ENCODE measurements at places on chromosomes 6 and 20.

DNA sequence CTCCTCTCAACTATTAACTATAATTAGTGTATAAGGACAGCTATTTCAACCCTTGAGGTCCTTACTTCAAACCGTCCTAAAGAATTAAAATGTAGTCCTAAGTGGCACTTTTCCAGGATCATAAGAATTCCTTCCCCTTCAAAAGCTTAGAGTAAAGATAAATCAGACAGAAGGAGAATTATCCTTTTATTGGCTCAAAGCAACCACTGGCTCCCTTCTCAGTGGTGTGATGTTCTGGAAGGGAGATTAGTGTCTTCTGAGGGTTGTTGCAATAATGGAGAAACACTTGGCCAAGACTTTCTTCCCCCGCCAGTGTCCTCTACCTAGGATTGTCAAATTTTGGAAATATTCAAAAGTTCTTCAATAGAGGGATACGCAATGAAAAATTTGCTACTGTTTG, 89.1 kb upstream of the PLEKHG1 start:
- DNase-seq, result no peak

GRCh38 chr6:12811519-12811918, 95.0 kb downstream of the PHACTR1 start:
- DNase-seq, result no peak

- no peak for DNase-seq
These were observed 14.9 kb downstream of the NEDD9 start for GRCh38 chr6:11217360-11218101.

DNA sequence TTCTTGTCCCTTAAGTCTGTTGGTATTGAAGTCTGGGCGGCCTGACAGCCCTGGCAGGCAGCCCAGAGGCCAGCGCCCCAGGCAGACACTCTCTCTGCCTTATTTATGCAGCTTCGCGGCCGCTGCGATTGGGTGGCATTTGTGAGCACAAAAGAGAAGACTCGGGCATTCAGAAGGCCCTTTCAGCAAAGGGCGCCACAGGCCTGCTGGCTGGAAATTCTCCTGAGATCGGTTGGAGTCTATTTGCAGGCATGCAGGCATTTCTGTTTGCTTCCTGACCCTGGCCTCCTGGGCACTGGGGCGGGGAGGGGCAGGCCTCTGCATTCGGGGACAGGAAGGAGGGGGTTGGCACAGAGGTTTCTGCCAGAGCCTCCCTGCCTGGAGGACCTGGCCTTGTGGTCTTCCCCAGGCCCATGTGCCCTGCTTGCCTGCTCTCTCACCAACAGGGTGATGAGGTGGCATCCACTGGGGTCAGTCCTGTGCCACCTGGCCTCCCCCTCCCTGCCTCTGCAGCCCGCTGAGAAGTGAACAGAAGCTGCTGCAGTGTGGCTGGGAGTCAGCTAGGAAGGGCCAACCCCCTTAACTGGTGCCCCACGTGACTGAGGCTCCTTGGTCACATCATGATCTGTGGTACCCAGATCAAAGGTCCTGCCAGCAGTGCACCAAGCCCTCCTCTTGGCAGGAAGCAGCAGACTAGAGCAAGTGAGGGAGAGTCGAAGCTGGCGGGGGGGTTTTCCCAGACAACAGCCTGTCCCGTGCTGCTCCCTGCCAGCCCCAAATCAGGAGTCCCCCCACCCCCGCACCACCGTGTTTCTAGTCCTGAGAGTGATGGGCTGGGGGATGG, 16.6 kb upstream of the CCDC167 start:
- peak; percentile 28 for DNase-seq

GRCh38 chr20:1338096-1338495, 9.2 kb upstream of the SDCBP2 start:
- DNase-seq, result no peak

GRCh38 chr6:168734523-168734922, 293.5 kb downstream of the SMOC2 start:
- DNase-seq, result no peak

DNA sequence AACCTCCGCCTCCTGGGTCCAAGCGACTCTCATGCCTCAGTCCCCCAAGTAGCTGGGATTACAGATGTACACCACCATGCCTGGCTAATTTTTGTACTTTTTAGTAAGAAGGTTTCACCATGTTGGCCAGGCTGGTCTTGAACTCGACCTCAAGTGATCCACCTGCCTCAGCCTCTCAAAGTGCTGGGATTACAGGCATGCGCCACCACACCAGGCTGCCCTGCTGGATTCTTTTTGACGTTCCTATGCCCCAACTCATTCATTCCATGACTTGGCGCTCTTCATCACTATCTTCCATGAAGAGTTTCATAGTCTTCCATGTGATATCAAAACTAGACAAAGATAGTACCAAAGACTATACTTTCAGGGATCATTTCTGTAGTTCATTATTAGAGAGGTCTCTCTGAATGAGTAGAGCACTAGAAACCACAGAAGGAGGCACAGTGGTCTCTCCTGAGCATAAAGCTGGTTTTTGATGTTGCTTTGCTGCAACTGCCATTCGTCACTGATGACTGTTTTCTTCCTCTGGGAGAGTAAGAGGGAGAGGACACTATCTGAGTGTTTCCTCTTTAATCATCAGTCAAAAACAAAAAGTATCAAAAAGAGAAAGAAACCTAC, 23.5 kb downstream of the DNAAF9 start:
- no peak for DNase-seq

- DNase-seq, result no peak
These were observed 6.8 kb downstream of the NFATC2 start for GRCh38 chr20:51535674-51536073.

- DNase-seq, result no peak
These were observed 262.0 kb upstream of the JAG1 start for GRCh38 chr20:10935658-10936402.

DNA sequence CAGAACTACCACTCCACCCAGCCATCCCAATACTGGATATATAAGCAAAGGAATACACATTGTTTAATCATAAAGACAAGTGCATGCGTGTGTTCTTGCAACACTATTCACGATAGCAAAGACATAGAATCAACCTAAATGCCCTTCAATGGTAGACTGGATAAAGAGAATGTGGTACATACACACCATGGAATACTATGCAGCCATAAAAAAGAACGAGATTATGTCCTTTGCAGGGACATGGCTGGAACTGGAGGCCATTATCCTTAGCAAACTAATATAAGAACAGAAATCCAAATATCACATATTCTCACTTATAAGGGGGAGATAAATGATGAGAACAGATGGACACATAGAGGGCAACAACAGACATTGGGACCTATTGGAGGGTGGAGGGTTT, 156.6 kb downstream of the LRRC1 start:
- no peak for DNase-seq

- no peak for DNase-seq
These were observed 586.2 kb downstream of the CD109 start for GRCh38 chr6:74282143-74282689.

DNA sequence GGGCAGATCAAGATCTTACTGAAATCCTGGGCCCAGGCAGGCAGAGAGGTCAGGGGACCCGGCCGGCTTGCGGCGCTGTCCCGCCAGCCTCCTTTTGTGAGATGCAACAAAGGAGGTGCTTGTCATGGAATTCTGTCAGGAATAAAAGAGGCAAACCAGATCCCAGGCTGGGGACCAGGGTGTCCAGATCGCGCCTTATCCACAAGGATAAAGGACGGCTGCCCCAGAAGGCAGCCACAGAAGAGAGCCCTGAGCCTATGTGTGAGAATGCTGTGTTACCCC, 42.6 kb upstream of the CDH22 start:
- DNase-seq, result no peak

DNA sequence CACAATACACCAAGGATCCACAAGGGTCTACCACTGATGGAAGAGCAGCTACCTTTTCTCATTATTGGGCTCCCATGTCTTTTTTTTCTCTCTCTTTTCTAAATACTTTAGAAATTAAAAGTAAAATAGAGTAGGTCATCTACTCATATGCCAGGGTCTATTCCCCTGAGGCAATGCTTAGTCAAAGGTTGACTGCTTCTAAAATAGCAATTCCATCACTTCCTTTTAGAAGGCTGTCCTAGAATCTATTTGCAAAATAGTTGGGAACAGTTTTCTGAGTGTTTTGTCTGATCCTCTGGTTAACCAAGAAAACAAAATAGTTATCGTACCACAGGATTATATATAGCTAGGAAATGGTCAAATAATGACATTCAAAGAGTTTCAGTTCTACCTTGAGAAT, 174.1 kb downstream of the COL21A1 start:
- no peak for DNase-seq

GRCh38 chr6:22673474-22673873, 104.1 kb downstream of the HDGFL1 start:
- DNase-seq, result no peak

DNA sequence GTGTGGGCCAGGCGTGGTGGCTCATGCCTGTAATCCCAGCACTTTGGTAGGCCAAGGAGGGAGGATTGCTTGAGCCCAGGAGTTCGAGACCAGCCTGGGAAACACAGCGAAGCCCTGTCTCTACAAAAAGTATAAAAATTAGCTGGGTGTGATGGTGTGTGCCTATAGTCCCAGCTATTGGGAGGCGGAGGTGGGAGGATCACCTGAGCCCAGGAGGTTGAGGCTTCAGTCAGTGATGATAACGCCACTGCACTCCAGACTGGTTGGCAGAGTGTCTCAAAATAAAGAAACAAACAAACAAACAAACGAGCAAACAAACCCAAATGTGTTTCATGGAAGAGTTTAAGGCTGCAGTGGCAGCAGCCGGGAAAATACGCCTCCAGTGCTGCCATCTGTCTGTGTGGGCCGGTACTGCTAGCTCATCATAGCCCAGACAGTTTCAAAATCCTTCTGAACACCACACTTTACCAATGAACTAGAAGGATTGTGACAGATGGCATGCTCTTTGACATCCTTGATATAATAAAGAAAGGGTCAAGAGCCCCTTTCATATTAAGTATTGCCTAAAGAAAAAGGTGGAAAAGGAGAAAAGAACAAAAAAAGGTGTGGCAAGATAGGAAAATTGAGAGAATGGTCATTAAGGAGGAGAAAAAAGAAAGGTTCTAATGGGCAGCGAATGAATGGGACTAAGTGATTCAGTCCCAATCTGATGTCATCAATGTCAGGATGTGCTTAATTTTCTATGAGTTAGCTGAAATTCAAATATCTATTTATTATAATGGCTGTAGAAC, 298.6 kb downstream of the SYNE1 start:
- DNase-seq, result peak; percentile 13

GRCh38 chr6:85453490-85453889, 3.6 kb downstream of the NT5E start:
- DNase-seq, result no peak

DNA sequence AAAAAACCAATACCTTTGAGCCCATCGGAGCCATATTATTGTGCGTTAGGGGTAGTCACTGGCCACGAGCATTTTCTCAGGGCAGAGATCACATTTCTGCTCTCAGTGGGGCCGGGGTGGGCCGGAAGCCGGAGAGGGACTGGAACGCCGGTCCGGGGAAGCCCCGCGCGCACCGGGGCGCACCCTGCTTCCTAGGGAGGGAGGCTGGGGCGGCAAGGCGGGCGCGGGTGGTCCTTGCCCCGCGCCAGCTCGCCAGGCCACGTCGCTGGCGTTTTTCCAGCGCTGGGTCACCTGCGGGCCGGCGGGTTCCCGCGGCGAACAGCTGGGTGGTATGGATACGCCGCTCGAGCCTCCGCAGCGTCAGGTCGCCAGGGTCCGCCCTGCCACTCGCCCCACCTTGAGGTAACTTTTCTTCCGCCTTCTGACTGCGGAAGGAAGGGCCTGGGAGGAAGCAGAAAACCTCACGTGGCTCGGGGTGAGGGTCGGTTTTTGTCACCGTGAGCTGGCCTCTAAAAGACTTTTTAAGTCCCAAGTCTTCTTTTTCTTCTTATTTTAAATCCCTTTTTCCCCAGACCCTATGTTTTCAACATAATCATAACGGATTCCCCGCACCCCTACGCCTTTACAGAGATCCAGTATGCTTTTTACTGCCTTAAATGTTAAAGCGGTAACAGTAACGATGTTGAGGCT, 2.7 kb upstream of the EEF1A1 start:
- DNase-seq, result peak; percentile 50

GRCh38 chr6:21772477-21772876, 178.9 kb downstream of the SOX4 start:
- no peak for DNase-seq

- DNase-seq, result no peak
These were observed 156.3 kb downstream of the FOXA2 start for GRCh38 chr20:22428051-22428450.

GRCh38 chr6:161908872-161909271, 635.0 kb upstream of the AGPAT4 start:
- no peak for DNase-seq
